ENCODE measurements at places on chromosomes 11 and 22. TPM values are rescaled to one million over a fixed set of nuclear protein-coding genes. Genes with fewer than 3 reads are reported as not detected.

LUZP2 gene
- not detected for total RNA-seq

INPP5J gene
- total RNA-seq, result not detected

DNA sequence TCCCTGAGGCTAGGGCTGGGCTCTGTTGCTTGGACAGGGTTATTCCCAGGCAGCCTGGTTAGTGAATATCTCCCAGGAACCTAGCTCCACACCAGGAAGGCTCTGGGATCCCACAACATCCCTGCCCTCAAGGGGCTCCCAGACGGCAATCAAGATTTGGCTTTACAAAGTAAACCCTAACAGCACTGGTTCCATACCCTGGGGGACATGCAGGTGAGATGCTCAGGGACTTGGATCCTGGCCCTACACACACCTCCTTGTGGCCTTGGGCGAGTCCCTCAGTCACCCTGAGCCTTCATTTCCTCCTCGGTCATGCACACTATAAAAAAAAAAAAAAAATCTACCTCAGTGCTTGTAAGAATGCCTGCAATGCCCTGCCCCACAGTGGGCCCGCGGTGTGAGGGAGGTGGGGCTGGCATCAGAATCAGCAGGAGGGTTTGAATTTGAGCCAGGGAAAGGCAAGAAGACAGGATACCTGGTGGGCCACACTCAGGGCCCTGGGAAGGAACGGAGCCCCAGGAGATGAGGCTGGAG is 86.3 kb downstream of the MORC2 start:
- H3K36me3 ChIP-seq, result no peaks in the 10 kb centered on the region
- no peaks in the 10 kb centered on the region for H3K4me1 ChIP-seq

- no peak for DNase-seq
- H3K27me3 ChIP-seq, result no peaks in the 10 kb centered on the region
- H3K4me3 ChIP-seq, result no peak overlapping the region
- no peaks in the 10 kb centered on the region for H3K4me1 ChIP-seq
These were observed 221.1 kb downstream of the LARGE1 start for GRCh38 chr22:33699176-33699575.

- H3K27ac ChIP-seq, result no peak overlapping the region
- H3K27me3 ChIP-seq, result no peaks in the 10 kb centered on the region
- no peak overlapping the region for H3K4me3 ChIP-seq
These were observed 30.2 kb upstream of the EP300 start for GRCh38 chr22:41062146-41062545.

GRCh38 chr11:75140269-75141138 is 10.4 kb upstream of the SLCO2B1 start:
- peaks cover 20% of the 10 kb centered on the region for H3K27me3 ChIP-seq
- H3K36me3 ChIP-seq, result no peaks in the 10 kb centered on the region
- DNase-seq, result peak; percentile 86
- H3K4me1 ChIP-seq, result peaks cover 49% of the 10 kb centered on the region
- H3K27ac ChIP-seq, result no peak overlapping the region

DNA sequence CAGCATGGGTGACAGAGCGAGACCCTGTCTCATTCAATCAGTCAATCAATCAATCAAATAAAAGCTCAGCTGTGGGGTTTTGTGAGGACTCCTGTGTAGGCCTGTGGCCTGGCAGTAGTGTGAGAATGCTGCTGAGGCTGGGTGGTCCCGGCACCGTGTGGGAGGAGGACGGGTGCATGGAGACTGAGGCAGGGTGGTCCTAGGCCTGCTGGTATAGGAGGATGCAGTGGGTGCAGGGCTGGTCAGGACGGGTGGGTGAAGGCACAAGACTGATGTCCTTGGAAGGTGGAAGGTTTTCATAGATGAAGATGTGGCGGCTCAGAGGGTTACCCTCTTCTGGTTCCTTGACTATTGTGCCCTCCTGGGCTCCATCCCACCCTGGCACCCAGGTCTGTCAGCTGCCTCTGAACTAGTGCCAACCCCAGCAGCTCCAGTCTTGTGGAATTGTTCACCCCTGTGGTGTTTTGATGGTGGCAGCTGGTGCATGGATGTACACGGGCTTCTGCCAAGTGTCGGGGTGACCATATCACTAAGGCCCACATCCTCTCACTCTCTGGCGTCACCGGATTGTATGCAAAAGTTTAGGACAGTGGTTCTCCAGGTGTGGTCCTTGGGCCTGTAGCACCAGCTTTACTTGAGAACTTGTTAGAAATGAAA is 23.7 kb downstream of the TANGO2 start:
- H3K36me3 ChIP-seq, result peaks cover 52% of the 10 kb centered on the region
- no peak overlapping the region for H3K4me3 ChIP-seq
- no peak for DNase-seq
- H3K27me3 ChIP-seq, result no peaks in the 10 kb centered on the region
- peaks cover 3% of the 10 kb centered on the region for H3K4me1 ChIP-seq

IMMP1L gene
- 18.1 TPM for total RNA-seq

DNA sequence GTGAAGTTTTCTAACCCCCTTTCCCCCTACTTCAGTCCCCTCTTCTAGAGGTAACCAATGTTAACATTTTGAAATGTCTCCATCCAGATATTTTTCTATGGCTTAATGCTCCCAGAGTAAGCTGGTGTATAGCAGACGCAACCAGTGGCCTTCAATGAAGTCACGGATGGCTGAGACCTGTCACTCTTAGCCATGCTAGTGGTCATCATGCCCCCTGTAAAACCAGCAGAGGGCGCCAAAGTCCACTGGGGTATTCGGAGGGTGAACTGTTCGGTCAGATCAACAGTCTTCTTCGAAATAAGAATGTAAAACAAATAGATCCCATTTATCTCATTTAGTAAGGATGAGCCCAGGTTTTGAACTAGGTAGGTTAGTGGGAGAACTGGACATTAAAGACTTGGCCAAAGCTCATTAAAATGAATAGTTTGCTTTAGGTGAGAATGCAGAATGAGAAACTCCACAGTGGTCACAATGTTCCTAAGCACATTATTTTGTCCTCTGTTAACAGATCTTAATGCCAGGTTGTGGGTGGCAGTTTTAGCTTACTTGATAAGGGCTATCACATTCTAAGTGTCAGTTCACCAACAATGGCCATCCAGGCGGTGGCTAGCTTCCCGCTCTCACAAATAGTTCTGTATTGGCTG is 8.6 kb upstream of the MMP8 start:
- H3K27ac ChIP-seq, result no peak overlapping the region
- peak; percentile 72 for DNase-seq
- no peak overlapping the region for H3K4me3 ChIP-seq
- peaks cover 16% of the 10 kb centered on the region for H3K27me3 ChIP-seq
- H3K36me3 ChIP-seq, result no peaks in the 10 kb centered on the region

DNA sequence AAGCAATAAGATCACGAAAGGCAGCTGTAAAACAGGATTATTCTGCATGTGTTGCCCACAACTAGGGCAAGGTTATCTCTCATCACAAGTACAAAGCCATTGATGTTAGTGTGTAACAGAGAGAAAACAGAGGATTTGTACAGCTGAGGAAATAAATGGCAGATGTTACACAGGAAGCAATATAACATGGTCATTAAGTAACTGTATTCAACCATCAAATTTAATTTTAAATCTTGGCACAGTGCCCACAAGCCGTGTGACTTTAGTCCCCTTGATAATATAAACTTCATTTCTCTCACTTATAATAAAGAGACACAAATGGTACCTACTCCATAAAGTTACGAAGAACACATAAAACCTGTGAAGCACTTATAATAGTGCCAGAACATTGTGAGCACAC is 17.3 kb downstream of the OR51E2 start:
- H3K27ac ChIP-seq, result no peak overlapping the region
- no peaks in the 10 kb centered on the region for H3K36me3 ChIP-seq
- DNase-seq, result no peak
- H3K27me3 ChIP-seq, result no peaks in the 10 kb centered on the region
- no peaks in the 10 kb centered on the region for H3K4me1 ChIP-seq
- H3K4me3 ChIP-seq, result no peak overlapping the region

LRRC4C gene
- not detected for total RNA-seq

SLC37A2 gene
- total RNA-seq, result 0.61 TPM

- H3K27me3 ChIP-seq, result no peaks in the 10 kb centered on the region
- DNase-seq, result no peak
- no peak overlapping the region for H3K27ac ChIP-seq
- H3K4me1 ChIP-seq, result peaks cover 8% of the 10 kb centered on the region
These were observed 5.8 kb downstream of the RAPSN start for GRCh38 chr11:47443028-47443700.

- H3K27me3 ChIP-seq, result peaks cover 35% of the 10 kb centered on the region
- no peak overlapping the region for H3K27ac ChIP-seq
- DNase-seq, result no peak
- H3K36me3 ChIP-seq, result no peaks in the 10 kb centered on the region
- peaks cover 20% of the 10 kb centered on the region for H3K4me1 ChIP-seq
These were observed 838 bp downstream of the WNT11 start for GRCh38 chr11:76205252-76206076.

RAB3IL1 gene
- not detected for total RNA-seq

DNA sequence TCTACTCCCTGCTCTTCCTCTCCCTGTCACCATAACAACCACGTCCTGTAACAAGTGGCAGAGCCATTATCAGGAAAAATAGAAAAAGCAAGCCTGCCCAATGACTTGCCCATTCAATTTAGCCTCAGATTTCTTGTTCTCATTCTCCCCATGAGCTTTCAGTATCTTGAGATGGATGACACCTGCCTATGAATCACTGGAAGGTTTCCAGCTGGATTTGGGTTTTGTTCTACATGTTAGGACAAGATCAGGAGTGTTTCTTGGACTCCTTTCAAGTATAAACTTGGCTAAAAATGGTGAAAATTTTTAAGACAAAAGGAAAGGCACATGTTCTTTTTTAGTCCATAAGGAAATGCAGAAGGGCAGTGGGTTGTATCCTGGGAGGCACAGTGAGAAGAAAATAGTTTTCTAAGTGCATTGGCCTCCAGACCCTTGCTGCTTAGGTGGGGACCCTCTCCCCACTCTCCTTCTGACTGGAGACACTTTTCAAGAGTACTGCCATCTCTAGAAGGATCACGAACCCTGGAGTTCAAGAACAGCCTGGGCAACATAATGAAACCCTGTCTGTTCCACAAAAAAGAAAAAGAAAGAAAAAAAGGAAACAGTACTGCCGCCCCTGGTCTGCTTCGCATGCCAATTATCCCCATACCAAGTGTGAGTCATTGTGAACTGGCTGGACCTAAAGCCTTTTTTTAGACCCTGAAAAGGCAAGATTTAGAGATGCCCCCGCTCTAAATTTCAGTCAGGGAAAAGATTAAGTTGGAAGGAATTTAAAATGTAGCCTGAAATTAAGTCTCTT is 51.0 kb downstream of the MTNR1B start:
- no peak overlapping the region for H3K27ac ChIP-seq
- no peaks in the 10 kb centered on the region for H3K4me1 ChIP-seq
- H3K4me3 ChIP-seq, result no peak overlapping the region
- no peaks in the 10 kb centered on the region for H3K27me3 ChIP-seq

DNA sequence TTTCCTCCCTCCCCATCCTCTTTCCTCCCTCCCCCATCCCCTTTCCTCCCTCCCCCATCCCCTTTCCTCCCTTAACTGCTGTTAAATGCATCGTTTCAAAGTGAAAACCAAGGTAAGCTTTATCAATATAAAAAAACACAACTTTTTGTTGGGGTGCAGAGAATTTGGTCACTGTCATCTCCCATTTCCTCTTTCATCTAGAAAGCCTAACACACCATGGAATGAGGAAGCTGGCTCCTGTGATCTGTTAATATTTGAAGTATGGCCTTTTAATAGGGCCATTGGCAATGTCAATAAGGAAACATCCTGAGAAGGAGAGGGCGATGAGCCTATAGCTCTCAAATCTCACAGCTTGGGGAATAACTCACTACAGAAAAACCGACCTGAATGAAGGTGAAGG is 7.0 kb downstream of the EXPH5 start:
- no peaks in the 10 kb centered on the region for H3K36me3 ChIP-seq
- DNase-seq, result no peak
- H3K4me3 ChIP-seq, result no peak overlapping the region
- peaks cover 3% of the 10 kb centered on the region for H3K27me3 ChIP-seq
- no peaks in the 10 kb centered on the region for H3K4me1 ChIP-seq

GRCh38 chr22:42436404-42436803 is 4.2 kb upstream of the NFAM1 start:
- no peak for DNase-seq
- no peaks in the 10 kb centered on the region for H3K36me3 ChIP-seq
- H3K4me3 ChIP-seq, result no peak overlapping the region
- H3K27ac ChIP-seq, result no peak overlapping the region
- peaks cover 4% of the 10 kb centered on the region for H3K27me3 ChIP-seq

DNA sequence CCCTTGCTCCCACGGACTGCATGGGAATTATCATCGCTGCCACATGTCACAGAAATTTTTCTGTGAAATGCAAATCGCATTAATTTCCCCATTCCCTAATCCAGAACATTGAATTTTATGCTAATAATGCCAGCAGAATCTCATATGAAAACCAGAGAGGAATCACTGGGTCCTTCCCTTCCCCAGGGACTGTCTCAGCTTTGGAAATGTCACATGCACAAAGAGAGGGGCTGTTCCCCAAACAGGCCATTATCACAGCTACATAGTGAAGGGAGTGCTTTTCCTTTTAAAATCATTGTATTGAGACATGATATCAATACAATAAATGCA is 954.5 kb downstream of the BRD1 start:
- H3K27ac ChIP-seq, result no peak overlapping the region
- no peak for DNase-seq

DNA sequence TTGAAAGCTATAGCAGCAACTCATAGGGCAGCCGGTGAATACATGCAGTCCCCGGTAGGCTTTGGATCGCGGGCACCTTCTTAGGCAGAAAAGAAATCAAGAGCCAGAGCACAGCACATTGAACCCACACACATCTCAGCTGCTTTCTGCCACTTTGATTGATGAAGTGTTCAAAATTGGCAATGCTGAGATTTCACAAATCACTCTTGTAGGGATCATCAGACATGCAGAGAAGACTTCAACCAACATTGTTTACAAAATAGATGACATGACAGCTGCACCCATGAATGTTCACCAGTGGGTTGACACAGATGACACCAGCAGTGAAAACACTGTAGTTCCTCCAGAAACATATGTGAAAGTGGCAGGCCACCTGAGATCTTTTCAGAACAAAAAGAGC is 350.2 kb upstream of the ARHGAP42 start:
- no peaks in the 10 kb centered on the region for H3K27me3 ChIP-seq
- H3K4me1 ChIP-seq, result no peaks in the 10 kb centered on the region
- H3K36me3 ChIP-seq, result no peaks in the 10 kb centered on the region
- H3K4me3 ChIP-seq, result no peak overlapping the region

- peaks cover 15% of the 10 kb centered on the region for H3K4me1 ChIP-seq
- no peak for DNase-seq
- no peaks in the 10 kb centered on the region for H3K27me3 ChIP-seq
- peaks cover 27% of the 10 kb centered on the region for H3K36me3 ChIP-seq
- H3K27ac ChIP-seq, result no peak overlapping the region
These were observed 53.3 kb downstream of the CERK start for GRCh38 chr22:46684706-46685105.

OR52I2 gene
- total RNA-seq, result not detected

GRCh38 chr11:93024369-93024768 is 54.9 kb downstream of the MTNR1B start:
- H3K4me3 ChIP-seq, result no peak overlapping the region
- no peaks in the 10 kb centered on the region for H3K4me1 ChIP-seq
- H3K36me3 ChIP-seq, result no peaks in the 10 kb centered on the region
- no peaks in the 10 kb centered on the region for H3K27me3 ChIP-seq
- H3K27ac ChIP-seq, result no peak overlapping the region
